ENCODE measurements at places on chromosomes 16 and 17.

DNA sequence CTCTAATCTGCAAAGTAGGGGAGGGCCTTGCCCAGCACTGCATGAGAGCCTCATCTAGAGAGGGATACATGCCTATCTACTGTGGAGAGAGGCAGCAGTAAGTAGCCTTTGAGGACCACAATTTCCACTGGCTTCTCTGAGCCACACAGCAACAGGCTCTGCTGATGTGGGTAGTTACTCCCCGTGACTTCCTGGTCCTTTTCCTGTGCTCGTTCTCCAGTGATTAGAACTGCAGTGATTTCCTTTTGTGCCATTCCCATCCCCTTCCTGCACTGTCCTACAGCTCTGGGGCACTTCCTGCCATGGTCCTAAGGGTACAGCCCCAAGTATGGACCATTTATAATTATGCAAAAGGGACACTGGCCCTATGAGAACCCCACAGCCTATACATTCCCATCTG lies 3.0 kb downstream of the PLSCR3 start:
- DNase-seq: no peak
- H3K4me1 ChIP-seq: peaks cover 30% of the 10 kb centered on the region
- no peak overlapping the region for H3K27ac ChIP-seq
- H3K36me3 ChIP-seq: peaks cover 16% of the 10 kb centered on the region

DNA sequence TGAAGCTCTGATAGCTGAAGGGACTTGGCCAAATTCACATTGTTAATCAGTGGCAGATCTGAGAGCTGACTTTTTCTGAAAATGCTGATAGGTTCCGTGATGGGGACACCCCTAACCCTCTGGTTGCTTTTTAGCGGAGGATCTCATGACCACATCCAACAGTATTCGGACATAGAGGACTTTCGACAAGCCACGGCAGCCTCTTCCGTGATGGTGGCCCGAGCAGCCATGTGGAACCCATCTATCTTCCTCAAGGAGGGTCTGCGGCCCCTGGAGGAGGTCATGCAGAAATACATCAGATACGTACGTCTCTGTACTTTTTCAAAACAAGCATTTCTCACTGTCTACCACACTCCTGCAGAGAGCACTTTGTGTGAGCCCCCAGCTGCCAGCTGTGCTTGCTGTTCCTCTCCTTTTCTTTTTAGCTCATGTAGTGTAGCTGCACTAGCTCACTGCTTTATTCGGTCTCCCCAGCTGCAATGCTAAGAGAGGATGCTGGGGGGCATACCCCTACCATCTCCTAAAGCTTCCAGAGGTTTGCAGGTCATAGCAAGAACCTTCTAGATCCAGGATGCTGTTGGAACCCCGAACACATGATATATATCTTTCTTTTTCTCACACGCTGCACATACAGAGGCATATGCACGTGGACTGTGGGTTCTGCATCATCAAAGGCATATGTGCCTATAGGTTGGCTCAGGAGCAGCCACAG lies 14.2 kb upstream of the NFATC3 start:
- DNase-seq: no peak
- H3K36me3 ChIP-seq: peaks cover 12% of the 10 kb centered on the region
- peaks cover 84% of the 10 kb centered on the region for H3K4me1 ChIP-seq
- H3K27me3 ChIP-seq: no peaks in the 10 kb centered on the region
- peak overlapping the region; percentile 65 for H3K4me3 ChIP-seq

GRCh38 chr16:4618645-4619418 lies 4.1 kb upstream of the UBALD1 start:
- H3K27ac ChIP-seq: no peak overlapping the region
- no peaks in the 10 kb centered on the region for H3K27me3 ChIP-seq
- peaks cover 8% of the 10 kb centered on the region for H3K36me3 ChIP-seq
- no peak overlapping the region for H3K4me3 ChIP-seq
- DNase-seq: no peak

GRCh38 chr16:25013751-25014499 lies 1.2 kb downstream of the ARHGAP17 start:
- H3K36me3 ChIP-seq: peaks cover 18% of the 10 kb centered on the region
- DNase-seq: no peak
- H3K27ac ChIP-seq: peak overlapping the region; percentile 94
- H3K4me3 ChIP-seq: peak overlapping the region; percentile 95

GRCh38 chr17:57886020-57886419 lies 36.2 kb upstream of the MRPS23 start:
- no peaks in the 10 kb centered on the region for H3K4me1 ChIP-seq
- no peak overlapping the region for H3K27ac ChIP-seq
- H3K36me3 ChIP-seq: peaks cover under 1% of the 10 kb centered on the region
- no peak overlapping the region for H3K4me3 ChIP-seq
- DNase-seq: no peak

DNA sequence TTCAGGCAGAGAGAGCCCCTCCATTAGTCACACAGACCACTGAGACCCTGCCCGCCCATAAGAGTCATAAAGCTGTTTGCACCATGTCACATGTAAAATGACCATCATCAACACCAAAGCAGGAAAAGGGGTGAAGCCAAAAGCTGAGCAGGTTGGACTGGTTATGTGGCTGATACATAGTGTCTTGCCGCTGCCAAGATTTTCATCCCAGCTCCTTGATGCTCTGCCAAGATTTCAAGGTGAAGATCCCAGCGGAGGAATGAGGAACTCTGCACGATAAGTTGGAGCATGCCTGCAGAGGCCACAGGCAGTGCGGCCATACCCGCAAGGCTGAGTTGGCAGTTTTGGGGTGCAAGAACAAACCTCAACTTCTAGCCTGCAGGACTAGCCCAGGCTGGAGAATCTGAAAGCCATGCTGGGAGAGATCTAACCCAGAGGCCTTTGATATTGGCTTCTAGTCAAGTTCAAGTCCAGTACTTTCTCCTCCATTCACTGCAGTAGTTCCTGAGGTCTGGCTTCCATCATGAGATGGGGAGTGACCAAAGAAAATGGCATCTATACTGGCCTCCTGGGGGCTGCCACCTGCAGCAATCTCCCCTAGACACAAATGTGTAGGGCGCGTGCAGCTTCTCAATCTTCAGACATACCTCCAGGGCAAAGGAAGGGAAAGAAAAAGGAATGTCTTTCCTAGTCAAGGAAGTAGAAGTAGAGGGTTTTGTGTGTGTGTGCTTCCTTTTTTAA lies 79.7 kb upstream of the NOL11 start:
- H3K27ac ChIP-seq: peak overlapping the region; percentile 46
- no peak overlapping the region for H3K4me3 ChIP-seq
- peaks cover 30% of the 10 kb centered on the region for H3K4me1 ChIP-seq
- DNase-seq: no peak

- no peak overlapping the region for H3K27ac ChIP-seq
- no peaks in the 10 kb centered on the region for H3K27me3 ChIP-seq
- H3K36me3 ChIP-seq: peaks cover 3% of the 10 kb centered on the region
- H3K4me3 ChIP-seq: no peak overlapping the region
These were observed 10.9 kb downstream of the KIFC3 start for GRCh38 chr16:57791195-57791892.

DNA sequence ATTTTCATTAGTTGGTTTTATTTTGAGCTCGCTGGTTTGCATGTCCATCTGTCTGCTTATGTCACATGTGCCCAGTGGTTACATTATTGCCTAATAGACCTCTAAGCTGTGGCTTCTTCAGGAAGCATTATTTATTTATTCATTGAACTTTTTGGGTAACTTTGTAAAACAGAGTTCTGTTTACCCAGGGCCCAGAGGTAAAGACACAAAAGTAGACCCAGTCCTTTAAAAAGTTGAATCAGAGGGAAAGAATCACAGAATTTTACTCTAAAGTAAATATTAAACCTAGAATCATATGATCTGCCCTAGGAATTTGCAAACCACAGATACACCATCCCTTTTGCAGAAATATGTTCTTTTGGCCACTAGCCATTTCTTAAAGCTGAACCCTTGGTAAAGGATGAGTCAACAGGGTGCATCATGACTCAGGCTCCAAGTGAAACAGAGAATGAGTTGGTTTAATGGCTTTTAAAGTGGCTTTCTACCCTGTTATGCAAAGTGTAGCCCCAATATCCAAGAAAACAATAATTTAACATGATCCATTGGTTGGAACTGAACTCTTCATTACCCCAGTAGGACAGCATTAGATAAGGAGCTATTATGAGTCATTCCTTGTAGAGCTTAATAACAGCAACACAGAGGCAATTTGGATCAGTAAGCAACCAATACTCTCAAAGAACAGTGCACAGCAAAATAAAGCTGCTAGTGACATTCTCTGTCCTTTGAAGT lies 236.3 kb downstream of the KCNJ2 start:
- H3K4me3 ChIP-seq: no peak overlapping the region
- H3K36me3 ChIP-seq: no peaks in the 10 kb centered on the region
- DNase-seq: no peak
- H3K27me3 ChIP-seq: no peaks in the 10 kb centered on the region
- no peaks in the 10 kb centered on the region for H3K4me1 ChIP-seq

DNA sequence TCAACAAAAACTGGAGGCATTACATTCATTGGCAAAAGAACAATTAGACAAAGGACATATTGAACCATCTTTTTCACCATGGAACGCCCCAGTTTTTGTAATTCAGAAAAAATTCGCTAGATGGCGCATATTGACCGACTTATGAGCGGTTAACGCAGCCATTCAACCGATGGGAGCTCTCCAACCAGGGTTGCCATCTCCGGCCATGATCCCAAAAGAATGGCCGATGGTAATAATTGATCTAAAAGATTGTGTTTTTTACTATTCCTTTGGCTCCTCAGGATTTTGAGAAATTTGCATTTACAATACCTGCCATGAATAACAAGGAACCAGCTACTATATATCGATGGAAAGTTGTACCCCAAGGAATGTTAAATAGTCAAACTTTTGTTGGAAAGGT lies 21.4 kb downstream of the ALOX15B start:
- H3K4me3 ChIP-seq: no peak overlapping the region
- H3K27me3 ChIP-seq: peaks cover 53% of the 10 kb centered on the region
- peaks cover 1% of the 10 kb centered on the region for H3K36me3 ChIP-seq
- H3K4me1 ChIP-seq: peaks cover 12% of the 10 kb centered on the region
- no peak overlapping the region for H3K27ac ChIP-seq

DNA sequence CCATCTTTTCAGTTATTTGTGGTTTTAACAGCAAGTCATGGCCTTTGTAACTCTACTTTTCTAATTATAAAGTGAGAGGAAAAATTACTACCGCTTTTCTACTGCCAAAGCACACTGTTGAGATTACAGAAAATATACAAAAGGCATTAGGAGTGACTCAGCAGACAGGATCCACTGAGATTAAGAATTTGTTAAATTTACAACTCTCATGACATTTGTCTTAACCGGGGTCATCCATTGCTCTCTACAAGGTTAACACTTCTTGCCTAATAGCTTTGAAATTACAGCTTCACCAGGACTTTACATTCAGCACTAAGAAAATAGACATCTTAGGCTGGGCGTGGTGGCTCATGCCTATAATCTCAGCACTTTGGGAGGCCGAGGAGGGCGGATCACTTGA lies 93.4 kb downstream of the SSH2 start:
- DNase-seq: no peak
- H3K27me3 ChIP-seq: no peaks in the 10 kb centered on the region
- no peaks in the 10 kb centered on the region for H3K4me1 ChIP-seq

DNA sequence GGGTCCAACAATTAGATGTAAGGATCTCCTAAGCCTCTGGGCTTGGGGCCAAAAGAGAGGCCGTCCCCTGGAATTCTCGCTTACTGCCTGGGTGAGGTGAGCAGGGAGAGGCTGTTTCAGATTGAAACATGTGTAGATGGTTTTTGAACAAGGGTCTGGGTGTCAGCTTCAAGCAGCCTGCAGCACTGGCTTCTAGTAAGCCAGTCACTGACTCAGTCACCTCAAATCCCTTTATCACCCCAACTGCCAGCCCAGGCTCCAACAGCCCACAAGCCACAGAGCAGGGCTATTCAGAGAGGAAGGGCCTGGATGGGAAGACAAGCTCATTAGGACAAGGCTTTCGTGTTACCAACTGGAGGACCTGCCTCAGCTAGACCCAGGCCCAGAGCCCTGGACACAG lies 180.2 kb downstream of the CCT6B start:
- DNase-seq: no peak
- no peak overlapping the region for H3K4me3 ChIP-seq
- peaks cover 6% of the 10 kb centered on the region for H3K4me1 ChIP-seq
- H3K36me3 ChIP-seq: no peaks in the 10 kb centered on the region
- H3K27me3 ChIP-seq: peaks cover 54% of the 10 kb centered on the region

DNA sequence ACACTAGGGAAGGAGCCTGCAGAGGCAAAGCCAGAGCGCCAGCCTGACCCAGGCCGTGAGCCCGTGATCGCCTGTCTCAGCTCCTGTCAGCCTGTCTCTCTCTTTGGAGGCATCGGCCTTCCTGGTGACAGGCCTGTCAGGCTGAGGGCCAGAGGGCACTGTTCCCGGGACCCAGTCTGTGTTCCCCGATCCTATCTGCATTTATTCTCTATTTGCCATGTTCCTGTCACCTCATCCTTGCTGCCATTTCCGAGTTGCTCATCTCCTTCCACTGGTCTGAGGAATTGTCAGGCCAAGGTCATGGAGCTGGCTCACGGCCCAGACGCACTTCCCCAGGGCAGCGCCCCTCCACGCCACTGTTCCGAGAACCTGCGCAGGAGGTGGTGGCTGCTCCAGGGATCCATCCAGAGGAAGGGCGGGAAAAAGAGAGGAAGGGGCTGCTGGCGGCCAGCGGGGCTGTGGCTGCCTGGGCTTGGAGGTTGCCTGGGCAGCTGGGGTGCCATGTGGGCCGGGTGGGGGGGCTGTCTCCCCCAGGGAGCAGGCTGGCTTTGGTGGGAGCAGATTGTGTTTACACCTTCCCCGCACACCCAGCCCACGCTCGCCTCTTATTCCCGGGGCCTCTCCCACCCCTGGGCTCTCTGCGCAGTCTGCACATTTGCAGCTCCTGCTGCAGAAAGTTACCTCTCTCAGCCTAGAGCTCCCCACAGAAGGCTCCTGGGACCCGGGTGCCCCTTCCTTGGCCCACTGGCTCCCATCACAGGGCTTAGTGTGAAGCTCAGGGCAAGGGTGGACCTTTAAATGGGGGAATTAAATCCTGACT lies 4.9 kb downstream of the PRCD start:
- no peaks in the 10 kb centered on the region for H3K36me3 ChIP-seq
- H3K27ac ChIP-seq: no peak overlapping the region
- H3K4me1 ChIP-seq: no peaks in the 10 kb centered on the region
- H3K27me3 ChIP-seq: peaks cover 21% of the 10 kb centered on the region

GRCh38 chr16:2180962-2181923 lies 15.2 kb downstream of the CASKIN1 start:
- H3K4me3 ChIP-seq: no peak overlapping the region
- H3K27me3 ChIP-seq: no peaks in the 10 kb centered on the region
- peaks cover 5% of the 10 kb centered on the region for H3K36me3 ChIP-seq
- no peak for DNase-seq

DNA sequence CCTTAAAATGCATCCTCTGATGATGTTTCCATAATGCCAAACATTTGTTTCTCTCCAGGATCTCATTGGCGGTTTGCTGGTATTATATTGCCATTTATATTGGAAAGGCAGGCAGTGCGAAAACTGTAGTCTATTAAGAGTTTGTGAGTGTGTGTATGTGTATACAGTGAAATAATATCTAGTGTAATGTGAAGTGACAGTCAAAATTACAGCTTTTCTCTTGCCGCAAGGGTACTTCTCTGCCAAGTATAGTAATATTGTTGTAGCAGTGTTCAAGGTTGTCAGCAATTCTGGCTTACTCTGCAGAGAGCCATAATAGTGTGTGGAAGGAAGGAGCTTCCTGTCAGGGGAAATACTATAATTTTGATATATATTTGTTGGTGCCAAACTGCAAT lies 178.6 kb downstream of the WWOX start:
- H3K4me1 ChIP-seq: no peaks in the 10 kb centered on the region
- no peak for DNase-seq
- H3K36me3 ChIP-seq: no peaks in the 10 kb centered on the region
- no peaks in the 10 kb centered on the region for H3K27me3 ChIP-seq
- no peak overlapping the region for H3K4me3 ChIP-seq

- no peak overlapping the region for H3K27ac ChIP-seq
- no peak for DNase-seq
- no peaks in the 10 kb centered on the region for H3K4me1 ChIP-seq
These were observed 197.2 kb downstream of the RGS9 start for GRCh38 chr17:65334406-65334805.

All from central memory CD8-positive, alpha-beta T cell (primary cell).